ENCODE measurements at places on chromosomes 13 and 19.
A peak's percentile ranks its signal among the peaks of the same experiment; 100 is the strongest.

DNA sequence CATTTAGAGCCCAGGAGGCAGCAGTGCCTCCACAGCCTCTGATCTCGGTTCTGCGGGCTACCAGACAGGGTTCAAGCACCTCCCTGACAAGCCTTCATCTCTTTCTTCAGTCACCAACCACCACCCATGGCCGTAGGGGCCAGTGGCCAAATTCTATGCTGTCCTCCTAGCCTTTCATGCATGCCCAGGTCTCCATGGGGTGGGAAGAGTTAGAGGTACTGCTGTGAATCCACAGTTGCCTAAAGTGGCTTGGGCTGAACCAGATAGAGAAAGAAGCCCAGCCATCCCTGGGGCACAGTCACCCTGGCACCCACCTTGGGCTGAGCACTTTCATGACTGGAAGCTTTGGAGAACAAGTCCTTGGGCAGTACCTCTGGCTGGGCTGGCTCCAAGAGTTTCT, 97.4 kb downstream of the ZDHHC20 start:
- DNase-seq: no peak

DNA sequence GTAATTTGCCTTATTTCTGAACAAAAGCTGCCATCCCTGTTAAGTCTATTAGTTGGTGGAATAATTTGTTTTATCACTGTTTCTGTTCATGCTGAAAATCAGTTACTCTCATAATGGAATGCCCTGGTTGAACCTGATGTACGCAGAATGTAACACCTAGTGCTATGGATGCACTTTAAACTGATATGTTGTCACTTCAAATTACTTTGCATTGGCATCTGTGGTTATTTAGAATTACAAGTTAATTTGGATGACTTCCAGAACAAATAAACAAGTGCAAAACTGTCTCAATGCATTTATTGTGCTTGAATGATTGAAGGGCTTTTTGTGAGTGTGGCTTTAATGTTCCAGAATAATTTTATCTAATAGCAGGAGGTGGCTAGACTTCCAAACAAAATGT, 368.2 kb upstream of the SLITRK5 start:
- no peak for DNase-seq

GRCh38 chr19:21352830-21353229, 6.0 kb upstream of the ZNF738 start:
- no peak for DNase-seq

DNA sequence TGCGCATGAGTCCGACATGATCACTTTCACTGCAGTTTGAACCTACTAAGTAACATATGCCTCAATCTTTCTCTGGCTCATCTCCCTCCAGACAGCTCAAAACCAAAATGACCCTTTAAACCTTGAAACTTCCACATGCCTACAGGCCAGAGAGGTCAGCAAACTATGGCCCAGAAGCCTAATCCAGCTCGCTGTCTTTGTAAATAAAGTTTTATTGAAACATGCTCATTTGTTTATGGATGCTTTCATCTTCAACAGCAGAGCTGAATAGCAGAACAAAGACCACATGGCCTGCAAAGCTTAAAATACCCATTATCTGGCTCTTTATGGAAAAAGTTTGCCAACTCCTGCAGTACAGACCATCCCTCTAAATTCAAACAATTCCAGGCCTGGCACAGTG, 15.6 kb downstream of the FBXO46 start:
- DNase-seq: no peak

DNA sequence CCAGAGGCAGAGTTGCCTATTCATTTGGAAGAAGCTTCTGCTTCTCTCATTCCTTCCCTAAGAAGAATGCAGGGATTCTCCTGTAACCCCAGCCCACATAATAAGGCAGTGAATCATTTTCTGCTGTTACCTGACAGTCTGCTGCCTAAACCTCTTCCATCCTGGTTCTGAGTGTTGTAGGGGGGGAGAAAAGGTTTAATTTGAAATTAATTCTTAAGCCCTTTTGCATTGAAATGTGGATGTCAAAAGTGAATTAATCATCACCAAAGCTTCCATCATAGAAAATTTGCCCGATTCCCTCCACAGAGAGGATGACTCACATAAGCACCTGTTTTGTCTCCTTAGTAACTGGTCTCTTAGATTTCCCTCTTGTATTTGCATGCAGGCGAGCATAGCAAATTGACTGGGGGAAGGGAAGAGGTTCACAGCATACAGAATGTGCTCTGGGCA, 146.7 kb upstream of the FNDC3A start:
- no peak for DNase-seq

GRCh38 chr19:18802354-18802753, 11.2 kb upstream of the COMP start:
- no peak for DNase-seq

- no peak for DNase-seq
Observed at GRCh38 chr19:44553478-44554171, 24.1 kb upstream of the CEACAM20 start.

DNA sequence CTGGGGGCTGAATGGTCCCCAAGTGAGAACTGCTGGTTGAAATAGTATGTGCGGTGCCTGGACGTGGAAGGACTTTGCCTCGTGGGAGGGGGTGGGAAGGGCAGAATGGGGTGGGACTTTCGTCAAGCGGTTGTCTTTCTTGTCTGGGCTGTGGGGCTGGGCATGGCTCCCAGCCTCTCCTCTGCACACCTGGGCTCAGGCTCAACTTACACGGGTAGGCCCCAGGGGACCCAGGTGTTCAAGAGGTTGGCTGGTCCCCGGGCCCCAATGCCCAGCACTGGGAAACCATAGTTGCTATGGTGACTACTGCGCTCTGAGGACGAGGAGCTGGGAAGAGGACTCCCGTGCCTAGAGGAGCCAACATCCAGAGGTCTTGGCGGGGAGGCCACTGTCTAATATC, 7.3 kb downstream of the NWD1 start:
- DNase-seq: no peak

- DNase-seq: no peak
Observed at GRCh38 chr13:51518827-51519226, 65.4 kb upstream of the WDFY2 start.

DNA sequence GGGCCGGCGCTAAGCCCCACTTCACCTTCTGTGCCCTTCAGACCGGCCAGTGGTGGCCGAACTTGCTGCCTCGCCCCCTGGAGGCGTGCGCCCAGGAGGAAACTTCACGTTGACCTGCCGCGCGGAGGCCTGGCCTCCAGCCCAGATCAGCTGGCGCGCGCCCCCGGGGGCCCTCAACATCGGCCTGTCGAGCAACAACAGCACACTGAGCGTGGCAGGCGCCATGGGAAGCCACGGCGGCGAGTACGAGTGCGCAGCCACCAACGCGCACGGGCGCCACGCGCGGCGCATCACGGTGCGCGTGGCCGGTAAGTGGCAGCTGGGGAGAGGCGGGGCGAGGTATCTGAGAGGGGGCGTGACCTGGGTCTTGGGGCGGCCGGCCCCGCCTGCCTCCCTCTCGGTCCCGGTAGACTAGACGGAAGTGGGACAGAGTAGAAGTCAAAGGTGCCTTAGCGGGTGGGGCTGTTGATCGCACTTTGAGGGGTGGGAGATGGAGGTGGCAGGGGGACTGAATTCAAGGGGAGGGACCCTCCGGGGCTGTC, 5.6 kb downstream of the ICAM5 start:
- no peak for DNase-seq

DNA sequence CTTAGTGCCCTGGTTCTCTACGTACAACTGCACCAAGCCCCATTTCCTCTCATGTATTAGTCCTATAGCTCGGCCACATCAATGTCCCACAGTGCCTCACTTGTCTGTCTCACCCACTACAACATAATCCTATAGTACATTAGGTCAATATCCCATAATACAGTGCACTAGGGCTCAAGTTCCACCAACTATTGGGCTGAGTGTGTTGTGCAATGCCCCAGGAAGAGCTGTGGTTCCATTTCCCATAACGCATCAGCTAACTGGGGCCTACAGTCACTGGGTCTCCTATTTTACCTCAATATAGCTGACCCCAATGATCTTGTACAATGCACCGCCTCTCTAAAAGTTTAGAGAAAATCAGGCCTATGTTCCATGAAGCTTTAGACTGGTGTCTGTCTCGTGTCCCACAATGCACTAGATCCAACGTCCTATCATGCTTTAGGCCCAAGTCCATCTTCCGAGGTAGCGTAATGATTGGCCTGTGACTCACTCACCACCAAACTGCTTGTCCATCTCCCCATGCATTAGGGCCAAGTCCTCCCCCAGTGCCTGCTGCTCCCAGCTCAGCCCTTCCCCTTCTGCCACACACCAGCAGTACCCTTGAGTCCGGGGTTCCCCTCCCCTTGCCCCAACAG, 21.8 kb downstream of the TSKS start:
- DNase-seq: no peak

DNA sequence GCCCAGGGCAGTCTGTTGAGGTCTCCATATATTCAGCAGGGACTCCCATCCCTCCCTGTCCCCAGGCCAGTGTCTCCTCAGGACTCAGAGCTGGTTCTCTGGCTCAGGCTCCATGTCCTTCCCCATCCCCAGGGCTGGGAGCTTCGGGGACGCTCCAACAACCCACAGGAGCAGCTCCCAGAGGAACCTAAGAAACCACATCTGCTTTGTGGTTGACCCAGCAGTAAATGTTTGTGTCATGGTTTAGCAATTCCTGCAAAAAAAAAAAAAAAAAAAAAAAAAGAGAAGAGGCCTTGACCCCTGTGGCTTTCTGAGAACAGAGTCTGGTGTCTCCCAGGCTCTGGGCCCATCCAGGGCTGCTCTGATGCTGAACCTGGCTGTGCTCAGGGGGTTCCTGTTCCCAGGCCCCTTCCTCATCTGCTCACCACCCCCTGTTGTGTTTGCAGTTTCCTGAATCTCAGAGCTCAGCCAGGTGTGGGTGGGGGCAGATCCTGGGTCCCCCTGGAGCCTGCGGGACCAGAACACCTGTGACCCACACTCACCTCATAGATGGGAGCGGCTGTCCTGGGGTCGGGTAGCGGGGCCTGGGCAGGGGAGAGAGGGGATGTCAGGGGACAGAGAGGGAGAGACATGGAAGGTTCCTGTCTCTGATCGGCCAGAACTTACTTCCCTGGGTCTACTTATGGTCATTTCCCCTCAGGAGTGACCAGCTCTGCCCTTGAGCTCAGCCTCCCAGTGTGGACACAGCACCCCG, 25.2 kb upstream of the CEACAM1 start:
- DNase-seq: peak; percentile 42

DNA sequence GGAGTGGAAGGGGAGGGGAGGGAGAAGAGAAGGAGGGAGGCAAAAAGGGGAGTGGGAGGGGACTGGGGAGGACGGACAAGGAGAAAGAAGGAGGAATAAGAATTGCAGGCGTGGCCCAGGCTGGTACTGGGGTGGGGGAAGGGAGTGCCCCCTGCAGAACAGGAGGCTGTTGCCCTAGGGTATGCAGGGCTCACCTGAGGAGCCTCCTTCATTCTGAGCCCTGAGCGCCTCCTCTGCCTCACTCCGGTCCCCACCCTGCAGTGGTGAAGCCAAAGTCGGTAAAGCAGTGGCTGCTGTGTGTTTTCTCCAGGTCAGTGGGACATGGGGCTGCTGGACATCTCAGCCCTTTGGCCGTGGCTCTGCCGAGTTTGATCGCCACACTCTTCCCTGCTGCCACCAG, 9.1 kb upstream of the CDC16 start:
- DNase-seq: no peak

DNA sequence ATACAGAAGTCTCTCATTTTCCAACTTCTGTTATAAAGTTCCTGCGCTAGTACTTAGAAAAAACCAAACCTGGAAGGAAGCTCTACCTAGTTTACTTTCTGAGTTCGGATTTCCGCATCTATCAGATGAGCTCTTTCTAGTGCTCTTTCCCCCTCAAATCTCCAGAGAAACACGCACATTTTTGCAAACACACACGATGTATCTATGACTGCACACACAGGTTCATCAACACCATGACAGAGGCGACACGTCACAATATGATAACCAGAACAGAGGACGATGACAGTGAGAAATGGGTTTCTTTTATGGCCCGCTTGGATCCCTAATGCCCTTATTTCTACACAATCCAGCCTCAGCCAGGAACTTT, 629 bp upstream of the LRRC63 start:
- DNase-seq: no peak

DNA sequence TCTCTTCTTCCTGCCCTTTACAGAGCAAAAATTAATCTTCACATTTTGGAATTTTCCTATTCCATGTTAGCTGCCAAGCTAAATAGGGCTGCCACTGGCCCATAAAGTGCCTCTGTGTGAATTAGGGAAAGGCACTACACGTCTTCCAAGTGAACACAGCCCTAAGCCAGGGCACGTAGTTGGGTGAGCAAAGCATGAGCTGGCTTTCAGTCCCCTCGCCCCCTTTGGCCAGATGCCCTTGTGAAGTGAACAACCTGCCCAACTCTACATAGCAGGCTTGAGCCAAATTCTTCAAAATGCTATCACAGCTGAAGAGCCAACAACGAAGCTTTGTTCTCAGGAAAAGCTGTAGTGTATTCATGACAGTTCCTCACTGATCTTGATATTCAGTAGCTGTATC, 213.1 kb downstream of the OXGR1 start:
- DNase-seq: no peak

DNA sequence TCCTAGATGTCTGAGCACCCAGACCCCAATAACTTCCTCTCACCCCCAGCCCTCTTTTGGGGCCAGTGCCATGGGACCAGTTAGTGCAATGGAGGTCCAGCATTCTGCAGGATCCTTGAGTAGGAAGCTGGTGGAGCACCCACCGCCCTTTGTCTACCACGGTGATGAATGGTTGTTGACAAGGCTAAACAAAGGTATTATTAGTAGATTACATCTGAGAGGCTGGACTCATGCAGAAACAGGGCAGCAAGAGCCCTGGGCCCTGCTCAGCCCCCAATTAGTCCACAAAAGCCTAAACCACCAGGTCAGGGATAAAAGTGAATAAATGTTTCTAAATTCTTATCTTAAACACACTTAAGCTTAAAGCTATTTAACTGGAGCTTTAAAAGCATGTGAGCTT, 196.5 kb upstream of the TSHZ3 start:
- DNase-seq: no peak

GRCh38 chr13:98729658-98730057, 22.8 kb downstream of the SLC15A1 start:
- DNase-seq: no peak

- DNase-seq: no peak
Observed at GRCh38 chr19:48970923-48971395, 5.8 kb downstream of the FTL start.

GRCh38 chr13:74870865-74871264, 611.1 kb downstream of the TBC1D4 start:
- DNase-seq: no peak

DNA sequence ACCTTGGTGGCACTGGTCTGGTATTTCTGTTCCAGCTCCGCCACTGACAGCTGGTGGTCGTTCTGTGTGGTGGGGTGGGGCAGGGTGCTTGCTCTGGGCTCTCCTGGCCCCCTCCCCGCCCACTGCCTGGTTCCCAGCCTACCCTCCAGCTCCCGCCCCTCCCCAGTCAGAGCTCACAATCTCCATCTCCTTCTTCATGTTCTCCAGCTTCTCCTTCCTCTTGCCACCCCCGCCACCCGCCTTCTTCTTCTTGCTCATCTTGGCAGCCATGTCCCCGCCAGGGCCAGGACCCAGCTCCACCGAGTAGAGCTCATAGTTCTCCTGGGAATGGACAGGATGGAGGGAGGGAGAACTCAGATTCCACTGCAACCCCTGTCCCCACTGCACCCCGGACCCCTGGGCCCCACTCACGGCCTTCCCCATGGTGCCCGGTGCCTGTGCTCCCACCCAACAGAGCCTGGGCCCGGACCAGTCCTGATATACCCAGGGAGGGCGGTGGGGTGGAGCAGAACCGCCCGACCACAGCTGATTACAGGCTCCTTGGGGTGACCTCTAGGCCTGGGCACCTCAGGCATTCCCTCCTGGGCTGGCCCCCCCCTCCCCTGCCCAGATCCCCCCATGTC, at the start of gene ATP4A:
Gene ATP4A (minus strand): TSS at position 452 of the 623 bp plus-strand sequence. CDS start 29 bp downstream, at position 423.
- DNase-seq: no peak

- DNase-seq: no peak
Observed at GRCh38 chr13:99847318-99847750, 124.2 kb downstream of the ZIC5 start.
